ENCODE measurements at places on chromosomes 6 and 20.

DNA sequence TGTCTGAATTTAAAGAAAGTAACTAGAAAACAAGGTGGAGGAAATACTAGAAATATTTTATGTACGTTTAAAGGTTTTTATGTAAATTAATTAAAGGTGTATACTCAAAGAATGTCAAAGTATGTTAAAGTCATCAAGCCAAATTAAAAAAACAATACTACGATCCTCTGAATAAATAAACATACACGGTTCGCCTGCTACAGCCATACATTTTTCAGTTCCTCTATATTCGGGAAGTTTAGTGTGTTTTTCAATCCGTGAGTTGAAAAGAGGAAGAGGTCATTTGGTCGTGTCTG lies 626 bp downstream of the STX7 start:
- DNase-seq: no peak

- DNase-seq: no peak
Measured at GRCh38 chr6:131756039-131756438, 45.2 kb upstream of the CTAGE9 start.

DNA sequence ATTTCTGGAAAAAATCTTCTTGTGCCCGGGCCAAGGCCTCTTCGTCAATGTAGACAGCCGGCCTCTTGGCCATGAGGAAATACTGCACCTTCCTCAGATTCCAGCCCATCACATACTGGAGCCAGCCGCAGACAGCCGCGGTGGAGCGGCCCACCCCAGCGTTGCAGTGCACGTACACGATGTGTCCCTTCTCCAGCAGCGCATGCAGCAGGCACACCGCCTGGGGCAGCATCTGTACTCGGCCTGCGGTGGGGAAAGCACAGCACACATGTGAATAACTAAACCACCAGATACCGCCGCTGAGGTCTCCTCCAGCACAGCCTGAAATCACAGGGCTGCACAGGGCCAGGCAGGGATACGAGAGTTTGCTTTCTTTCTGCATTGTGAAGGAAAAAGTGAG lies 107.9 kb downstream of the EPM2A start:
- DNase-seq: no peak

DNA sequence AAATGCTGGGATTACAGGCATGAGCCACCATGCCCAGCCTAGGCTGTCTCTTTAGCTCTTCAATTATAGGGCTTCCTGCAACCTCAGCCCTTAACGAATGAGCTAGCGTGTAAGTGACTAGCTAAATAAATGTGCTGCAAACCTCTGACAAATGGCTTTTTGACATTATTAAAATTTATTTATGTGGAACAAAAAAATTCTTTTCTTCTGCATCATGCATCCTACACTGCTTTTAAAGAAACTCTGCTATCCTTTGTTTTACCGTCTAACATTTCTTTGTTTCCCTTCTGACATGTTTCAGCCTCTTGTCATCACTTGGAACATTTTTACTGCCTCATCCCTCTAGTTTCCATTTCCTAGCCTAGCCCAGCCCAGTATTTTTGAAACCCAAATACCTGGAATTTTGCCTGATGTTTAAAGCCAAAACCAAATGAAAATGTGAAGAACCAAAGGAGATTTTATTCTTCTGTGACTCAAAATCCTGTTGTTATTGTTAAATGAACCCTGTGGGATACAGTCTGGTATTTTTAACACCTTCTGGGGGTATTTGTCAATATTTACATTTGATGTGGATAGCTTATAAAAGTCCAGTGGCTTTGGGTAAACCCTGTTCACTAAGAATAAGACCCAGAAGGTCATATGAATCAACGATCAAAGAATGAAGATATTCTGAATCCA lies 9.5 kb downstream of the NT5E start:
- no peak for DNase-seq

GRCh38 chr6:113860181-113860955 lies 3.2 kb downstream of the MARCKS start:
- no peak for DNase-seq

GRCh38 chr6:42916288-42916687 lies 435 bp downstream of the PTCRA start:
- DNase-seq: no peak

- no peak for DNase-seq
Measured at GRCh38 chr6:149035766-149036165, 281.7 kb upstream of the TAB2 start.

DNA sequence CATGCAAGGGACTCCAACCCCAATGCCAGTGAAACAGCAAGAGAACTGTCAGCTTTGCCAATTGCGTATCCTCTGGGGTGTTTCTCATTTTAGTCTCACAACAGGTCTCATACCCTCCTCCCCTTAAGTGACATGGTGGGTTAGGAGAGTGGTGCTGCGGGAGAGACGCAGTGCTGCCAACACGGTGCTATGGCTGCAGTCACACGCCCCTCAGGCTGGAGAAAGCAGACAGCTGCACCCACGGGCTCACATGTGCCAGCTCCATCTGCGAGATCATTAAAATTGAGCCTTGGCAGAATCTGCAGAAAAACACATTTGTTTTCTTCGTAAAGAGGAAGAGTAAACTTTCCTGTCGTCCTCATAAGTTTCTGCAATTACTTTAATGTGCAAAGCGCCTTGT lies 114.7 kb downstream of the ANKRD60 start:
- no peak for DNase-seq

DNA sequence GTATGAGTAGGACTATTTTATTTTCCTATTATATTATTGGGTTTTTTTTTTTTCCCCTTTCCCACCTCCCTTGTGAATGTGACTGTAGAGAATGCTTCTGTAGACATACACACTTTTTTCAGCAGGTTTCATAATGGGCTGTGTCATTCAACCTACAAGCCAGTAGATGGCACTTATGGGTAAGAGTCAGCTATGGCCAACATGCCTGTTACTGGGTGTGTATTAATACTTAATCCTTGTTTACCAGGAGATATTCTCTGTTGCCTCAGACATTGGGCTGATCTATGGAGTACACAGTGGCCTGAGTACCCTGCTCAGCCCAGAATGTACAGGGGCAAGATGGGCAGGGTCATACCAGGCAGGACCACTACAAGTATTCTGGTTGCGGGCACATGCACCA lies 382.5 kb downstream of the EPHA7 start:
- DNase-seq: no peak

GRCh38 chr6:134253681-134254080 lies 64.2 kb downstream of the SGK1 start:
- no peak for DNase-seq

DNA sequence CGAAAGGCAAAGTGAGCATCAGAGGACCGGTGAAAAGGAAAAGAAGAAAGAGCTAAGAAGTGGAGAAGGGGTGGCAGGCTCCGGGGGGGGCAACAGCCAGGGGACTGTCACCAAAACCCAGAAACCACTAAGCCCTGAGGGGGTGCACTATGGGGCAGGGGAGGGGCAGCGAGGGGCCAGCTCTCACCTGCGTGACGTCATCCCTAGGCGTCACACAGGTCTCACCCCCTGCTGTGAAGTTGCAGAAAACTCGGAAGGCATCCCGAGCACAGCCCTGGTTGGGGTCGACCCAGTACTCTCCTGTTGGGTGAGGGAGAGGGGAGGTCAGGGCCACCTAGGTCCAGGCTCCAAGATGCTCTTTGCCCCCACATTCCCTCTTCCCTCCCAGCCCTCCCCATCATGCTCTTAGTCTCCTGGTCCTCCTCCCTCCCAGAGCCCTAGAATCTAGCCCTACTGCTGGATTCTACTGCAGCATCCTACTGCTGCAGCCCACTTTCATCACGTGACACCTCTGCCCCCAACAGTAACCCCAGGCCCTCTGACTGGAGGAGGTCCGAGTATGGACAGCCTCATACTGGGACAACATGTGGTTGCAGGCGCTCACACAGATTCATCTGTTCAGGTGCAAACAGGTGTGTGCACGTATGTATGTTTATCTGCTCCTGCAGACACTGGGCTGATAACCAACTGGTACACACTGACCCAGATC lies 27.4 kb downstream of the COL11A2 start:
- DNase-seq: no peak

DNA sequence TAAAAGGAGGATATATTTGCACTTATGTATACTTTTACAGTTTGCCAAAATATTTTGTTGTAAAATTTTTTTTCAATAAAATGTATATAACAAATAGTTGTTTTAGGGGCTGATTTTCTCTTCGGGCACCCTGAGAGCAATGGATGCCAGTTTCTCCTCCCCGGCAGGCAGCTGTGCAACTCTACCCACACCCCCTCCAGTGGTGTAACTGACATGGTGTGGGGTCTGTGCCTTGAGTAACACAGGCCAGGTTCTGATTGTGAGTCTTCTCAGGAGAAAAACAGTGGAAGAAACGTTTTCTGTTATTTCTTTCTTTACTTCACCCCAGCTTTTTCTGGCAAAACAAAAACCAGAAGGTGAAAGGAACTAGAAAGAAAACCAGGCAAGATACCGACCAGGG lies 6.1 kb downstream of the FOXF2 start:
- DNase-seq: no peak

DNA sequence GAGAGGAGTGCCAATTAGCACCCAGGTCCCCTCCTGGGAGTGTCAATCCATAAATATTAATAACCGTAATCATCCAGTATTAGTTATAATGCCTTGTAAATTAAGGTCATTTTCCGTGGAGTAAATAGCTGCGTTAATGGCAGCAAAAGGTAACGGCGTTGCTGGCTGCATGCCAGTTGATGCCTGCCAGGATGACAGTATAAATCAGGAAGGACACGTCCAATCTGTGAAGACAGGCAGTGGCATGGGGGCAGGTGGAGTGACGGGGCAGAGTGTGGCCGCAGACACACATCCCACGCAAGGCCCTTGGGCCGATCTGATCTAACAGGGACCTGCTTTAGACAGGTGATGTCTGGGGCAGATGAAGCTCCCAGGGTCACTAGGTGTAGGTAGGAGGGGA lies 49.1 kb downstream of the KCNB1 start:
- DNase-seq: no peak

DNA sequence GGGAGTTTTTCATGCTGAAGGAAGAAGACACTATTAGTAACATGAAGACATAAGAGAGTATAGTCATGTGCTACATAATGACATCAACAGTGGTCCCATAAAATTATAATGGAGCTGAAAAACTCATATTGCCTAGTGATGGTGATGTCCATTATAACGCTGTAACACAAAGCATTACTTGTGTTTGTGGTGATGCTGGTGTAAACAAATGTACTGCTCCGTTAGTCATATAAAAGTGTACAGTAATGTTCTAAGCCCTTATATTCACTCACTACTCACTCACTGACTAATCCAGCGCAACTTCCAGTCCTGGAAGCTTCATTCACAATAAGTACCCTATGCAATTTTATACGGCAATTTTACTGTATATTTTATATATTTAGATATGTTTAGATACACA lies 26.8 kb upstream of the ASF1A start:
- no peak for DNase-seq

DNA sequence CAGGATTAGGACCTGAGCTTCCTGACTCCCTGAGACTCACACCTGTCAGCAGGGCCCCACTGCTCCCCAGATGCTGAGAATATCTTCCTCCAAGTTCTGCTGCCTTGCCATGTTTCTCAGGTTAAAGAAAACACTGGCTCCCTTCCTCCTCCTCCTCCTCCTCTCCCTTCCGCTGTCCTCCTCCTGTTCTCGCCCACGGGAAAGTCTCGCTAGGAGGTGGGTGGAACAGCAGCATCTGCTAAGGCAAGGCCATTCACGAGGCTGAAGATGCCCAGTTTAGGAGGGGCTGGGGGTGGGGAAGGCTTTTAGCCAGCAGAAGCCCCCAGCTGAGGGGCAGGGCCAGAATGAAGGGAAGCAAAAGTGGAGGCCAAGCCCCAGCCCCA lies 23.8 kb downstream of the KCNK15 start:
- no peak for DNase-seq

DNA sequence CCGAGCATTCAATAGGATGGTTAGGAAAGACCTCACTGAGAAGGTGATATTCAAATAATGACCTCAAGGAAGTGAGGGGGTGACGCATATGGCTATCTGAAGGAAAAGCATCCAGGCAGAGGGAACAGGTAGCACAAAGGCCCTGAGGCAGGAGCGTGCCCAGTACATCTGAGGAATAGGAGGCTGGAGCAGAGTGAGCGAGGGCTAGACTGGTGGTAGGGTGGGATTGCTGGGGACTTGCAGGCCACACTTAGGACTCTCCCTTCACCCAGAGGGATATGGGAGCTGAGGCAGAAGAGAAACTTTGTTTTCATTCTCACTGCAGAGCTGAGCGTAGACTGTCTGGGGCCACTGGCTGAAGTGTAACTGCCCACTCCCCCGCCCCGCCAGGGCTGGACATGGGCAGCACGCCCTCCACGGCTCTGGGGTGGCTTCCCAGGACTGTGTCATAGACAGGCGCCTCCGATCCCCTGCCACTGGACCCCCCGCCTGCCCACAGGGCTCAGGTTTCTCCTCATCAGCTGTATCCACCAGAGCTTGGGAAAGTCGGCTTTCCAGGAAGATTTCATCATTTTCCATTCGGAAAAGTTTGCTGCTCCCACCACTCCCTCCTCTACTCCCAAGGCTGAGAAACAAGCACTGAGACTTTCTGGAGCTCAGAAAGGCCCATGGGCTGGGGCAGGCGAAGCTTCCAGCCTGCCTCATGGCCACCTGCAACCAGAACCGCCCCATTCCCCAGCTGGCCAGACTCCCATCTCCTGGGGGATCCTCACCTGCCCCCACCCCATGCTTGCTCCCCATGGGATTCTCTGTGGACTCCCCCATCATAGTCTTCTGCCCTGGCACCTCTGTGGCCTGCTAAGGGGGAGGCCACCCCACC lies 142.6 kb downstream of the MRPL14 start:
- DNase-seq: no peak

- DNase-seq: no peak
Measured at GRCh38 chr6:13445005-13445743, 42.2 kb downstream of the GFOD1 start.

DNA sequence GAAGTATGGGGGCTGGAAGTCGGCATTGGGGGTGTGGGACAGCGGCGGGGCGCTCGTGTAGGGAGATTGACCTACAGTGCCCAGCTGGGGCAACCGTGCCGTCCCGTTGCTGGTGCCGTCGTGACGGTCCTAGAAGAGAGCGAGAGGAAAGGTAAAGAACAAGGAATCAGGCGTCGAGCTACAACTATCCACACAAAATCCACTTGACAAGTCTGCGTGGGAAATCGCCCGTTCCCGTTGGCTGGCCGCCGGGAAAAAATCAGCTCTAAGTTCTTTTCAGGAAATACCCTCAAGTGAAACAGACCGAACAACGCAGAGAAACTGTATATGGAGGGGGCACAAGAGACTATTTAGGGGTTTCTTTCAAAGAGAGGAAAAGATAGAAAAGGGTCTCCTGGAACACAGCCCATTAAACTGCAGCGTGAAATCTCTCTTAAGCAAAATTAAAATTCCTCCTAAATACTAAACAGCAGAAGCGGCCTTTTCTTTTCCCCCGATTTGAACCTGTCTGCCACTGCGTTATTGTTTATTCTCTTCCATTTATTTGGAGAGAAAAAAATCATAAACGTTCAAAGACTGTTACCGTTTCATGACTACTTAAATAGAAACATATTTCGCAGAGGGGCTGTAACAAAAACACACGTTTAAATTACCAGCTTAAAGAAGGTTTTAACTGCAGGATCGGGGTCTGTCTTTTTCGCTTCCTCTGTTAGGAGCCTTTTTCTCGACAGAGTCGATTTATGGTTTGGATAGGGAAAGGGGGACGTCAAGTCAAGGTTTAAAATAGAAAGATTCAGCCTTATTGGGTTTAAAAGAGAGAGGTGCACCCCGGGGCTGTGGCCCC lies 4.4 kb downstream of the TFAP2A start:
- DNase-seq: no peak
